ENCODE measurements at places on chromosomes 7 and 10.
A peak's percentile ranks its signal among the peaks of the same experiment; 100 is the strongest.

DNA sequence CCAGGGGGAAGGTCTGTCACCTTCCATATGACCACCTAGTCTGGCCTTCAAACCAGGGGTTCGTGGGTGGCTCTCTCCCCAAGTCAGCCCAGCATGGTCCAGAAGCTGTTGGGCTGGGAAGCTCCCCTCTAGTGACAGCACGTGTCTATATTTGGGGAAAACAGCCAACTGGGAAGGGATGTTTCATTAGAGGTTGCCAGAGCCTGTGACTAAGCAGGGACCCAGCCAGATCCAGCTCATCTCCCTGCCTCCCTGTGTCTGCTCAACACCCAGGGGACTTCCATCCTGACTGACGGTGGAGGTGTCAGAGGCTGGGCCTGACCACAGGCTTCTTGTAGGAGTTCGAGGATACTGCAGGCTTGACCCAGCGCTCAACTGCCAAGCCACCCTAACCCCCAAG lies 10.5 kb downstream of the STYXL1 start:
- DNase-seq: no peak

GRCh38 chr10:22894714-22895113 lies 33.1 kb upstream of the ARMC3 start:
- no peak for DNase-seq

- DNase-seq: no peak
Measured at GRCh38 chr10:99930731-99931550, 78.8 kb downstream of the DNMBP start.

DNA sequence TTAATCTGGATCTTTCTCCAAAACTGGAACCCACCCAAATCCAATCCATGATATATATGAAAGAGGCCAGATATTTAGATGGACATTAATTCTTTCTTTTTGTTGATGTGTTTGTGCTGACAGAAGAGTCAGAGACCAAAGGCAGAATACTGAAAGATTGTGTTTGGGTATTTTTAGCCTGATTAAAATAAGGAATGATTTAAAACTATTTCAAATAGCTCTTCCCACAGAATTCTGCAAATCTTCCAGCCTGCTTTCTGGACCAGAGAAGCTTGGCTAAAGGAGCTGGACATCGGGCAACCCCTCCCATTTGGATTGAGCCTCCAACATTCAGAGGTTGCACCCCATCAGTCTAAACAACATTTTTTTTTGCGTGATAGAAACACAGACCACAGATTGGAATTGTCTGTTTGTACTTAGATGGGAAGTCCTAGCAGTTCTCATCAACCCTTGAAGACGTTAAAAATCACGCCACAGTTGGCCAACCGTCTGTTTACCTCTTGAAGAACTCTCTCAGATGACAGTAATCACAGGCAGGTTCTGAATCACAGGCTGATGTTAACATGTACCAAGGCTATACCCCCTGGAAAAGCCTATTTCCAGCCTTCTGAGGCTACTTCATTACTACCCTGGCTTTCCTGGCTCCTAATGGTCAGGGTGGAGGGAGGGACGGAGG lies 155.2 kb upstream of the NRP1 start:
- no peak for DNase-seq

GRCh38 chr10:99084161-99084560 lies 151.5 kb downstream of the HPSE2 start:
- DNase-seq: no peak

GRCh38 chr10:52853704-52854103 lies 81.1 kb upstream of the MBL2 start:
- no peak for DNase-seq

DNA sequence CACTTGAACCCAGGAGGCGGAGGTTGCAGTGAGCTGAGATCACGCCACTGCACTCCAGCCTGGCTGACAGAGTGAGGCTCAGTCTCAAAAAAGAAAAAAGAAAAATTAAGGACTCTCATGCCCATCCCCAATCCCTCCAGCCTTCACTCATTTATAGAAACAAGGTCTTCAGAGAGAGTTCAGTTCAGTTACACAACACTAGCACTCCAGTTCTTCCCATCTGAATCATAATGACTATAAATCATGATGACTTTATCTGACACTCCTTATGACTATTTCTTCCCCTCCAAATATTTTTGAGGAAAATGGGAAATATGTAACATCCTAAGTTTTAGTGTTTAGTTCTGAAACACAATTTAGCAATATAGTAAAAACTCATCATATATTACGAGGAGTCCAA lies 107.4 kb upstream of the LSM8 start:
- no peak for DNase-seq

- peak; percentile 28 for DNase-seq
Measured at GRCh38 chr7:28853834-28854749, 104.0 kb downstream of the TRIL start.

- DNase-seq: no peak
Measured at GRCh38 chr7:91323626-91324158, 59.5 kb downstream of the FZD1 start.

DNA sequence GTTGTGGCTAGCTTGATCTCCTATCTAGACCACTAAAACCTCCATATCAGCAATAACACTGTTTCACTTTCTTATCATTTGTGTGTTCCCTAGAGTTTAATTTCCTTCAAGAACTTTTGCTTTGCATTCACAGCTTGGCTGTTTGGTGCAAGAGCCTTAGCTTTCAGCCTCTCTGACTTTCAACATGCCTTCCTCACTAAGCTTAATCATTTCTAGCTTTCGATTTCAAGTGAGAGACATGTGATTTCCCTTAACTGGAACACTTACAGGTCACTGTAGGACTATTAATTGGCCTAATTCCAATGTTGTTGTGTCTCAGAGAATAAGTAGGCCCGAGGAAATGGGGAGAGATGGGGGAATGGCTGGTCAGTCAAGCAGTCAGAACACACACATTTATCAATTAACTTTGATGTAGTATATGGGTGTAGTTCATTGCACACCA lies 10.6 kb upstream of the BPGM start:
- no peak for DNase-seq

DNA sequence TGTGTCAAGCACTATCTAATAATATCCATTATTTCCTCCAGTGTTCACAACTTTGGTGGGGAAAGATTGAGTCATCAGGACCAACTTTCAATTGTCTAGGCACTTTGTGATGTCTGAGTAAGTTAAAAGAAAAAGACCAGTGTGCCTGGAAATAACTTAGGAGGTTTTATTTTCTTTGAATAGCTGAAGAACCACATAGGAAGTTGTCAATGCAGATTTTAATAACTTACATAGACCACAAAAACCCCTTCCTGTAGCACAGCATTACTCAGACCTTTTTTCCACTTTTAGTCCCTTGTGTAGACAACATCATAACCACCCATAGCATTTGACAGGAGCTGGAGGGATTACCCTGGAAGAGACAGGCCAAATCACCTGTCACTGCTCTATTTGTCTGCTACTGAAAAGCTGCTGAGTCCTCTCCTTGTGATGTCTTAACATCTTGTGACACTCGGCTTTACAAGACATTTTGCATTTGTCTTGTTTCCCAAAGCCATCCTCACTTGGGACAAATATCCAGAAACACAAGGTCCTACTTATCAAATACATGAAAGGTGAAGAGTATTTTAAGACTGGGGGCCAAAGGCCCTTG lies 241.5 kb upstream of the PTER start:
- no peak for DNase-seq

DNA sequence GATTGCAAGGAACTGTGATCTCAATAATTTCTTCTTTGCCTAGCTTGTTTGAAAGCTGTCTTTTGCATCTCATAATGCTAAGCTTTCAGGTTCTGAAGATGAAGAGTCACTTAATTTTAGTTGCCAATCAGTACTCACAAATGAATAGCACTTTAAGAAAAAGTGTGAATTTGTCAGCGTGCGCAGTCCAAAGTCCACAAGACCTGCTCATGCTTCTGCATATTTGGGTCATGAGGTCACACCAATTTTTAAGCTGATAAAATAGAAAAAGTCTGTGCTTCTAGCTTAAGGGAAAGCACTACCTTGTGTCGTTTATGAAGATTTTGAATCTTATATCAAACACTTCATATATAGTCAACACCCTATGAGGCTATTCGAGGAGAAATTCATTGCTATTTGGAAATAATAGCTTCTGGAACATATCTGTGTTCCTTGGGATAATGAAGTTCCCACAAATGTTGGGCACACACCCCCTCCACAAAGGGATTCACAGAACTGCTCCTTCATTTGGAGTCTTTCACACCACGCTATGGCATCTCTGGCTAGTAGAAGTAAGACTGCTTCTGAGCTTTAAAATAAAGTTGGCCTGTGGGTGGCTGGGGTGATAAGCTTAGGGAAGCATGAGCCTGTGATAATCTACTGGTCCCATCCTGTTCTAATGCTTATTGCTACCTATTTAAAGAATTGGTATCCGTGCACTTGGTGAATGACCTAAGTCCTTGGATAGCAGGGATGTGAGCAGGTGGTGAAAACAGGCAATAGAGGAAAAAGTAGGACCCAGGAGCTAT lies 33.3 kb downstream of the A1CF start:
- no peak for DNase-seq

DNA sequence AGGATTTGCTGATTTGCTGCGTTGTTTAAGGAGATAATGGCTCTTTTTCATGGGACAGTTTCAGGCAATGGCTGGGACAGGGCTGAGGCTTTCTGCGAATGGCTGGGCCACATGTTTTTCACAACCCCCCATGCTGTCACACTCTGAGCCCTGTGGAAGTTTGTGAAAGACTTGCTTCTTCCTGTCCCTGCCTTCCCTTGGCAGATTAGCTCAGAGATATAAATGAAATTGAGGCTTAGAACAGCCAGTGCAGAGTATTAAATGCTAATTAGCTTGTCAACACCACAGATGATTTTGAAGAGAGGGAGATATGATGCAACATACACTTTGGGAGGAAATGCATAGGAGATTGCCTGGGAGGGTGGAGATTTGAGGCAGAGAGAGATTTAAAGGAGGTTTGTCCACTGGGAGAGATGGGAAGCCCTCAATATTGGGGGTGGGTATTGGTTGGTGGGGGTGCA lies 232.0 kb downstream of the SH2D4B start:
- no peak for DNase-seq

GRCh38 chr7:129311429-129311828 lies 86.6 kb downstream of the AHCYL2 start:
- DNase-seq: no peak

GRCh38 chr10:130884456-130884855 lies 427.1 kb downstream of the TCERG1L start:
- DNase-seq: no peak

GRCh38 chr10:5543623-5544022 lies 18.9 kb downstream of the CALML3 start:
- no peak for DNase-seq

DNA sequence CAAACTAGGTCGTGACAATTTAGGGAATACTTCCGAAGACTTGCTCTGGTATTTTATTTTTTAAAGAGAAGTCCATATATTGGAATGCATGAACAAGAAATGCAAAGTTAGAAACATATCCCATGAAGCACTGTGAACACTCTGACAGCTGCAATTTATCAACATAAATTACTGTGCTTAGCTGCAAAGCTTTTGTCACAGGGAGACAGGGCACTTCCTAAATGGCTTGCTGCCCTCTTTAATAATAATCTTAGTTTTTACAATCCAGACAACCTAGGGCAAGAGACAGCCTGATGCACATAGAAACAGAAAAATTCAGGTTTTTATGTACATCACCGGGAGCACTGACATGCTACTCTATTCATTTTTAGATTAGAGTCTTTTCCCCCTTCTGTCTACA lies 78.3 kb upstream of the NOBOX start:
- DNase-seq: no peak

- no peak for DNase-seq
Measured at GRCh38 chr10:95201736-95202135, 7.7 kb downstream of the ACSM6 start.

DNA sequence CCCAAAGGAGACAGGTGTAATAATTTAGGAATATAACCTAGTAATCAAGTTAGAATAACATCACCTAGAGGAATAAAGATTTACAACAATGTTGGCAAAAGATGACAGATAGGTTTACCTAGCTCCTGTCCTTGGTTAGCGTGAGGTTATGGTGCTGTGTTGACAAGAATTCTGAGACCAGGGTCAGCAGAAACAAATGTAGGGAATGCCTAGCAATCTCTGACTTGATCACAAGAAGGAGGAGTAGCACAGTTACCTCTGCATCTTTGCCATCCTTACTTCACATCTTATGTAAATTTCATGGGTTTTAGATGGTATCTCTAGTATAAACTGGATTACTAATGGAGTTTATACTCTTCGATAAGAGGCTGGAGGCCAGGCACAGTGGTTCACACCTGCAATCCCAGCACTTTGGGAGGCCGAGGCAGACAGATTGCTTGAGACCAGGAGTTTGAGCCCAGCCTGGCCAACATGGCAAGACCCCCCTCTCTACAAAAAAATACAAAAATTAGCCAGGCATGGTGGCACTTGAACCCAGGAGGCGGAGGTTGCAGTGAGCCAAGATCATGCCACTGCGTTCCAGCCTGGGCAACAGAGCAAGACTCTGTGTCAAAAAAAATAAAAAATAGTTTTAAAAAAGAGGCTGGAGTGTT lies 37.1 kb downstream of the REEP3 start:
- DNase-seq: no peak

- DNase-seq: no peak
Measured at GRCh38 chr10:79269443-79269842, 77.8 kb upstream of the PPIF start.

DNA sequence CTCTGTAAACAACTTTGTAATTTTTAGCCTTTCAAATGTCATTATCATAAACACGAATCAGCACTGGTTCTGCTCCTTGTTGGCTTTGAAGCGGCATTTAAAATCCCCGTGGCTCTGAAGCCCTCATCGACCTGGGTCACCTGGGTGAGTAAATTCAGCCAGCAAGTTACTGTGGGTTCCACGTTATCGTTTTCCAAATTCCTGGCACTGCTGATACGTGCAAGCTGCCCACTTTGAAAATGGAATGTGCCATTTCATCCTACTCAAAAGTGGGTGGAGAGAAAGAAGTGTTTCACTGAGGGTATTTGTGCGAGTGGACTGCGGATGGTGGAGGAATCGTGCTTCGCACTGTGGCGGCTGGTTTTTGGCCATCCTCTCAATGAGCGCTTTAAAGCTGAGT lies 281.7 kb downstream of the KLF6 start:
- no peak for DNase-seq

GRCh38 chr7:95454438-95455045 lies 19.7 kb upstream of the PON2 start:
- no peak for DNase-seq

DNA sequence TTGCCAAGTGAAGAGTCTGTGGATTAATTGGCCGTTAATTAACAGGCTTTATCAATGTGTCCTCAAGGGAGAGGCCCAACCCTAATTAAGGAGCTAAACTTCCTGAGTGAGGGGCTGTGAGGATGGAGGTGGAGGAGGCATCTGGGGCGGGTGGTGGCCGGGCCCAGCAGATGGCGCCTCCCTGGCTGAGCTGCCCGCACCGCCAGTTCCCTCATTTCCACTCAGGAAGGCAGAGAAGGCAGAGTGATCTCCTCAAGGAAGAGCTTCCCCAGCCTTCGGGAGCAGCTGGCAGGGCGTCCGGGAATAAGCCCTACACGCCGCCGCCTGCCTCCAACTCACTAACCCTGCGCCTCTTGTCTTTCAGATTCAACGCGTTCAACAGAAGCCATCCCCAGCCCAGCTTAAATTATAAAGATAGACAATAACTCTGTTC lies 112.2 kb downstream of the CYTH3 start:
- no peak for DNase-seq

Data from T-helper 1 cell (primary cell).